Adipose tissue (tissue), 3 donors: ENCODE measurements at places on chromosomes 5 and 9. TPM values are rescaled to one million over a fixed set of nuclear protein-coding genes. Genes with fewer than 3 reads are reported as not detected.

BRINP1 gene
- polyA plus RNA-seq: not detected

PCDHB12 gene
- 0.81 TPM for polyA plus RNA-seq

AJM1 gene
- polyA plus RNA-seq: 1.7 TPM

PFN3 gene
- polyA plus RNA-seq: not detected

SLCO6A1 gene
- not detected for polyA plus RNA-seq

PTGDS gene
- 74.9 TPM for polyA plus RNA-seq

PKD2L2 gene
- polyA plus RNA-seq: not detected

PAIP2 gene
- 41.6 TPM for polyA plus RNA-seq

FGF18 gene
- polyA plus RNA-seq: 1.6 TPM

TXNDC8 gene
- polyA plus RNA-seq: not detected

SMC5 gene
- polyA plus RNA-seq: 7.7 TPM

SPINK13 gene
- not detected for polyA plus RNA-seq

CCL27 gene
- 0.12 TPM for polyA plus RNA-seq

DBH gene
- 0.01 TPM for polyA plus RNA-seq

CA9 gene
- 7.4 TPM for polyA plus RNA-seq

FIBCD1 gene
- 4.6 TPM for polyA plus RNA-seq

FCN2 gene
- polyA plus RNA-seq: 0.84 TPM

PHF24 gene
- polyA plus RNA-seq: 0.03 TPM

TTLL11 gene
- polyA plus RNA-seq: 4.4 TPM
